ENCODE measurements at places on chromosomes 7 and 10.

DNA sequence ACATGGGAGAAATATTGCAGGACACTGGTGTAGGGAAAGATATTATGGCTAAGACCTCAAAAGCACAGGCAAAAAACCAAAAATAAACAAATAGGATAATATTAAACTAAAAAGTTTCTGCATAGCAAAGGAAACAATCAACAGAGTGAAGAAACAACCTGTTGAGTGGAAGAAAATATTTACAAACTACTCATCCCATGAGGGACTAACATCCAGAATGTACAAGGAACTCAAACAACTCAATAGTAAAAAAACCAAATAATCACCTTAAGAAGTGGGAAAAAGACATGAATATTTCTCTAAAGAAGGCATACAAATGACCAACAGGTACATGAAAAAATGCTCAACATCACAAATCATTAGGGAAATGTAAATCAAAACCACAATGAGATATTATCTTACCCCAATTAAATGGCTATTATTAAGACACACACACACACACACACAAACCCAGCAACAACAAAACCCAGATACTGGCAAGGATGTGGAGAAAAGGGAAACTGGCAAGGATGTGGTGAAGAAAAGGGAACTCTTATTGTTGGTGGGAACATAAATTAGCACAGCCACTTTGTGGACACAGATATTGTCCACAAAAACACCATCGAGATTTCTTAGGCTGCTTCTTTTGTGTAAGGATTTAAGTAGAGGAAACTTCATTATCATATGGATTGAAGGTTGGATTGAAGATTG is 9.8 kb upstream of the RAB18 start:
- DNase-seq: no peak

DNA sequence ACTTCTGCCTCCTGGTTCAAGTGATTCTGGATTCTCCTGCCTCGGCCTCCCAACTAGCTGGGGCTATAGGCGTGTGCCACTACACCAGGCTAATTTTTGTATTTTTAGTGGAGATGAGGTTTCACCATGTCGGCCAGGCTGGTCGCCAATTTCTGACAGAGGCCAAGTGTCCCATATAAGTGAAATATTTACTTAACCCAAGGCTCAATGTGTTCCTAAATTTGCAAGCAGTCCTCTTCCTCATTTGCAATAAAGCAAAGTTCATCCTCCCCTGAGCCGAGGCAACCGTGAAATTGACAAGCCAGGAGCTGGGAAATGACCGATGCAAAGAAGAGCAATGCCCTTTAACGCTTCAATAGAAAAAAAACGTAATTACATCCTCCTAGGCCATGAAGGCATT is 347.7 kb downstream of the FRMD4A start:
- DNase-seq: no peak

DNA sequence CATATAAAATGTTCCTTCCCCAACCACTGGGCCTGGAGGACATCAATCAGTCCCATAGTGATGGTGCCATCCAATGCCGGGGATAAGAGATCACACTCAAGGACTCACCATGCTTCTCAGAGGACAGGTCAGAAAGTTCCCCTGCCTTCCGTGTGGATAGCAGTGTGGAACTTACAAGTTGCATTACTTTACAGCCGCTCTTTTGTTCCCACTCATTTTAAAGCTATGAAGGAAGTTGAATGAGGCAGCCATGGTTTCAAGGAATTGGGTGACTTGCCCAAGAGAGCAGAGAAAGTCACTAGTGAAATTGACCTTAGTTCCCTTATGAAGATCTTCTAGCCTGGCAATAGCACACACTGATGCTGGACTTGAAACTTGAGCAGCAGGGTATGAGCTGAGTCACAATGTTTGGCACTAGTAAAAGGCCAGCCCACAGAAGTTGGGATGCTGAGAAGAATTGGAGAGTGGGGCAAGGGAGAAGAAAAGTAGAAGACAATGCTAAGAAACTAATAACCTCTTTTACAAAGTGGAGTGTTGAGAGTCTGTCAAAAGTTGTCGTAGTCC is 78.7 kb downstream of the CXCL12 start:
- DNase-seq: no peak

DNA sequence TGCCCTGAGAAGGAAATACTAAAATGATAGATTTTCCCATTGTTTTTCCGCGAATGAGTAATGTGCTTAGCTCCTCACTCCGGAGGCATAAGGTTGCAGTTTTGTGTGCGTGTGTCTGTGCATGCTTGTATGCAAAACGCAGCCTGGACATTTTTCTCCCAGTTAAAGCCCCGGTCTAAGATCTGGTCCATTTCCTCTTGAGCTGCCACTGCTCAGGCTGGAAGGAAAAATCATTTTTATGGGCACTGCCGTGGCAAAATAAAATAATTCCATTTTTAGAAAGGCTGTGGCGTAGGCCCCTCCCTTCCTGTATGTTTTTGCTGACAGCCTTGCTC is 260.6 kb downstream of the WDR37 start:
- DNase-seq: no peak

DNA sequence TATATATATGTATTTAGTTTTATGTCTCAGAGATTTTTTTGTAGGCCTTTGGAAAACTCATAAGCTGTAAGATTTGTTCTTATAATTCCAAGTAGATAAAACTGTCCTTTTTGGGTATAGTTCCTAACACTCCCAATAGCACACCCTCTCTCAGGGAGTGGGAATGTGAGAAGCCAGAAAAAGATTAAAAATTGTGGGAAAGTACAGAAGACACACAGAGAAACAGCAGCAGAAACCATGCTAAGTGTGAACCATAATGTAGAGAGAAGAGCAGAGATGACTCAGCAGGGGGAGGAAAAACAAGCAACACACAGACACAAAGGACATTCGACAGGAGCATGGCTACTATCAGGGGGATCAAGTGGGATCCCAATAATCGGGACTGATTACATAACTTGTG is 401.6 kb downstream of the MAGI2 start:
- DNase-seq: no peak

Data from SK-MEL-5 (cell line).